ENCODE measurements at places on chromosomes 1 and 21. TPM values are rescaled to one million over a fixed set of nuclear protein-coding genes. Genes with fewer than 3 reads are reported as not detected.

GRCh38 chr1:29975036-29975694 lies 738.8 kb downstream of the PTPRU start:
- no peaks in the 10 kb centered on the region for H3K36me3 ChIP-seq
- H3K4me1 ChIP-seq: peaks cover 5% of the 10 kb centered on the region
- H3K4me3 ChIP-seq: no peak overlapping the region
- no peak for DNase-seq

DNA sequence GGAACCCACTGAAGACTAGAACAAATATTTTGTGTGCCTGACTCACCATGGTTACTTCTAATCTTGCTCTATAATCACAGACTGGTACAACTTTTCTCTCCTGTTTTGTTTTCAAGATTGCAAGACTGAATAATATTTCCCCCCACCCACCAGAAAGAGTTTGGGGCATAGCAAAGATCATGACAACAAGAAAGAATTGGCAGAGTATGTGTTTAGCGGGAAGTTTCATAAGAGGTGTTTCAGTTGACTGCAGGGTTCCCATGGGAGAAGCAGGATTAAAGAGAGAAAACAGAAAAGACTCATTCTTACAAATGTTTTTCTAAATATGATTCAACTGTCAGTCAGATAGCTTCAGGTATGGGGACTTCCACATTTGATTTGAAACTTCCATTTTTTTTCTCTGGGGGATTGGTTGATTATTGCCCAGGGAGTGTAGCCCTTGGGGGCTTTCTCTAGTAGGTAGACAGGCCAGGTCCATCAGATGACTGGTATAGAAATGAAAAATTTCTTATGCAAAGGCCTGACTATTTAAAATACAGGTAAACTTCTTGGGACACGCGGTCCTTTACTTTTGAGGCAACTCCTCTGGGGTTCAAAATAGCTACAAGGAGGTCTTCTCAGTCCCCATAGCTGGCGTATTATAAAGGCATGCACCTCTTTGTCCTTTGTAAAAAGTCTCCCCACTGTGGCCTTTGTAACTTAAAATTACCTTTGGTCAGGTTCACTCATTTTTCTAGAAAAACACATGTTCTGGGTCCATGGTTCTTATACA lies 13.9 kb downstream of the OR14I1 start:
- H3K27me3 ChIP-seq: peaks cover 3% of the 10 kb centered on the region
- H3K27ac ChIP-seq: no peak overlapping the region
- no peaks in the 10 kb centered on the region for H3K36me3 ChIP-seq
- no peak overlapping the region for H3K4me3 ChIP-seq
- no peak for DNase-seq
- peaks cover 4% of the 10 kb centered on the region for H3K4me1 ChIP-seq

DNA sequence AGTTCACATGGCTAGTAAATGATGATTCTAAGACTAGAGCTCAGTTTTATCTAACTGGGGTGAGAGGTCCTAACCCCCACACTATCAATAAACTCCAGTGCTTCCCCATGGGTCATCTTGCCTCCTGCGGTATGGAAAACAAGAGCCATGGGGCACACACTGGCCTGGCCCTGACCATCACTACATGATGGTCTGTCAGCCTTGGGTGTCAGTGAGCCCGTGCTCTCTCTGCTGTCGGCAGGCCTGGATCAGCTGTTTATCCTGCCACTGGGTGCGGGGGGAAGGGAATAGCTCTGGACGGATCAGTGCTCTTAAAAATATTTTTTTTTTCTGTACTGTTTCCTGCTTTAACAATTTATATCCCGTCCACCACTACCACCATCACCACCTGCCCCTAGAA lies 255.0 kb upstream of the ADGRL2 start:
- no peaks in the 10 kb centered on the region for H3K36me3 ChIP-seq
- H3K4me3 ChIP-seq: no peak overlapping the region
- no peak overlapping the region for H3K27ac ChIP-seq
- no peak for DNase-seq

DNA sequence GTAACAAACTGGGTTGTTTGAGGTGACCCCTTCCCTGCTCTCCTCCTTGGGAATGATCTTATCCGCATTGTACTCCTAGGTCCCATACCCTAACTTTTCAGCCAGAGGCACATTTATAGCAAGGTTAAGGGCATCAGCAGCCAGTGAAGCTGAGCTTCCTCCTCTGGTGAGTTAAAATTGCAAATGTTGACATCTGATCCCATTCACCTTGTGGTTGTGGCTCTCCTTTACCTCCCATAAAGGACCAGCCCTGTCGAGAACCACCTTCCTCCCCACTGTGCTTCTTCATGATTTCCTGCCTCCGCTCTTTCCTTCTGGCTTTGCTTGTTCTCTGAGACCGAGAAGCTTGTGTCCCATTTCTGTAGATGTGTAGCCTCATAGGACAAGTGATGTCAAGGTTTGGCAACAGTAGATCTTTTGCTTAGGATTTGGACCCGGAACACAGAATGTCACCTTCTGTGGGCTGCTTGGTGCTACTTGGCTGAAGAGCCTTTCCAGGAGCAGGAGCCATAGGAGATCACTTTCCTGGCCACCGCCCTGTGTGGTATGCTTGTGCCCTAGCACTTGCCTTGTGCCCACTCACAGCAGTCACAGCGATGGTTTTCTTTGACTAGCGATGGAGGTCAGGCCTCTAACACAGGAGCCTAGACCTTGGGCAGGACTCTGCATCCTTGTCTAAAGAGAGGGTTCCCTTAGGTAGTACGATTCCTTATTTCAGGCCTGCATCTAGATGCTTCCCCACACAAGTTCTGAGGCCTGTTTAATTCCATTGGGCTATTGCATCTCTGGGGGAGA lies 18.8 kb downstream of the SZRD1 start:
- DNase-seq: no peak
- H3K36me3 ChIP-seq: peaks cover 28% of the 10 kb centered on the region
- H3K4me1 ChIP-seq: peaks cover 47% of the 10 kb centered on the region
- H3K27ac ChIP-seq: peak overlapping the region; percentile 35
- H3K4me3 ChIP-seq: no peak overlapping the region
- H3K27me3 ChIP-seq: no peaks in the 10 kb centered on the region

- no peaks in the 10 kb centered on the region for H3K36me3 ChIP-seq
- H3K4me3 ChIP-seq: no peak overlapping the region
- no peaks in the 10 kb centered on the region for H3K4me1 ChIP-seq
These were observed 380.8 kb downstream of the HHIPL2 start for GRCh38 chr1:222167111-222167510.

Gene OR14A16
- not detected for total RNA-seq

Gene WARS2
- 20.1 TPM for total RNA-seq

Gene GIPC2
- 0.09 TPM for total RNA-seq

DNA sequence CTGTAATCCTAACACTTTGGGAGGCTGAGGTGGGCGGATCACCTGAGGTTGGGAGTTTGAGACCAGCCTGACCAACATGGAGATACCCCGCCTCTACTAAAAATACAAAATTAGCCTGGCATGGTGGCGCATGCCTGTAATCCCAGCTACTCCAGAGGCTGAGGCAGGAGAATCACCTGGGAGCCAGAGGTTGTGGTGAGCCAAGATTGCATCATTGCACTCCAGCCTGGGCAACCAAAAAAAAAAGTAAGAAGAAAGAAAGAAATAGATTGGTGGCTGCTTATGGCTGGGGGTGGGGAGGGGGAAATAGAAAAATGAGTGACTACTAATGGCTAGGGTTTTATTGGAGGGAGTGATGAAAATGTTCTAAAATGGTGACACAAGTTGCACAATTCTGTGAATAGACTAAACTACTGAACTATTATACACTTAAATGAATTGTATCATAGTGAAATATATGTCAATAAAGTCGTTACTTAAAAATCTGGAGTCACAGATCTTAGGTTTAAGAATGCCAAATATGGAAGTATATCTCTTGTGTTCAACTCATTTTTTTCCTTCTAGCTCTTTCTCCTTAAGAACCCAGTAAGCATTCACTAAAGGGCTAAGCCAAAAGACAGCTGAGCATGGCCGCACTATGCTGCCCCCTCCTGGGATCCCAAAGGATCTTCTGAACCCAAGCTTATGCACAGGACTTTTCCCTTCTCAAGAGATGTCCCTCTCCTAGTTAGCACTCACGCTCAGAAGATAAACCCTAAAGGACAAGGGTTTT lies 3.2 kb upstream of the NPL start:
- H3K4me1 ChIP-seq: peaks cover 14% of the 10 kb centered on the region
- peak; percentile 22 for DNase-seq
- no peaks in the 10 kb centered on the region for H3K36me3 ChIP-seq
- H3K4me3 ChIP-seq: no peak overlapping the region
- no peak overlapping the region for H3K27ac ChIP-seq

- DNase-seq: peak; percentile 29
- H3K36me3 ChIP-seq: no peaks in the 10 kb centered on the region
These were observed 286.3 kb upstream of the SGIP1 start for GRCh38 chr1:66247415-66248208.

Gene S100A13
- total RNA-seq: 4.0 TPM

GRCh38 chr1:33578557-33579448 lies 106.4 kb downstream of the ZSCAN20 start:
- no peaks in the 10 kb centered on the region for H3K4me1 ChIP-seq
- H3K36me3 ChIP-seq: no peaks in the 10 kb centered on the region

DNA sequence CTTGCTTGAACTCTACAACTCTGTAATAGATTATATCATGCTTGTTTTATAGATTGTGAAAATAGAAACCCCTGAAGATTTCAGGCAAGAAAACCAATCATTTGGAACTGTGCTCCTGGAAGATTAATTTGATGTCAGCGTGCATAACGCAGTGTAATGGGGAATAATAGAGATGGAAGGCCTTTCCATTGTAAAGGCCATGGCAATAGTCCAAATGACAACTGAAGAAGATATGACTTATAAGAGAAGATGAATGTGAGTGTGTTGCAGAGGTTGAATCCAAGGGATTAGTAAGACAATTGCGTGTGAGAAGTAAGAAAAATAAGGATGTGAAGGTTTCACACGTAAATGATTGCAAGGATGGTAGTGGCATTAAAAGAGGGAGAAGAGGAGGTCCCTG lies 285.0 kb downstream of the DUSP10 start:
- H3K36me3 ChIP-seq: no peaks in the 10 kb centered on the region
- no peak for DNase-seq
- H3K27ac ChIP-seq: no peak overlapping the region
- peaks cover 31% of the 10 kb centered on the region for H3K27me3 ChIP-seq
- no peak overlapping the region for H3K4me3 ChIP-seq
- H3K4me1 ChIP-seq: no peaks in the 10 kb centered on the region

GRCh38 chr1:50968821-50969610 lies 1.0 kb upstream of the CDKN2C start:
- H3K27ac ChIP-seq: peak overlapping the region; percentile 96
- H3K4me1 ChIP-seq: peaks cover 23% of the 10 kb centered on the region
- peak overlapping the region; percentile 95 for H3K4me3 ChIP-seq
- peaks cover 17% of the 10 kb centered on the region for H3K27me3 ChIP-seq

DNA sequence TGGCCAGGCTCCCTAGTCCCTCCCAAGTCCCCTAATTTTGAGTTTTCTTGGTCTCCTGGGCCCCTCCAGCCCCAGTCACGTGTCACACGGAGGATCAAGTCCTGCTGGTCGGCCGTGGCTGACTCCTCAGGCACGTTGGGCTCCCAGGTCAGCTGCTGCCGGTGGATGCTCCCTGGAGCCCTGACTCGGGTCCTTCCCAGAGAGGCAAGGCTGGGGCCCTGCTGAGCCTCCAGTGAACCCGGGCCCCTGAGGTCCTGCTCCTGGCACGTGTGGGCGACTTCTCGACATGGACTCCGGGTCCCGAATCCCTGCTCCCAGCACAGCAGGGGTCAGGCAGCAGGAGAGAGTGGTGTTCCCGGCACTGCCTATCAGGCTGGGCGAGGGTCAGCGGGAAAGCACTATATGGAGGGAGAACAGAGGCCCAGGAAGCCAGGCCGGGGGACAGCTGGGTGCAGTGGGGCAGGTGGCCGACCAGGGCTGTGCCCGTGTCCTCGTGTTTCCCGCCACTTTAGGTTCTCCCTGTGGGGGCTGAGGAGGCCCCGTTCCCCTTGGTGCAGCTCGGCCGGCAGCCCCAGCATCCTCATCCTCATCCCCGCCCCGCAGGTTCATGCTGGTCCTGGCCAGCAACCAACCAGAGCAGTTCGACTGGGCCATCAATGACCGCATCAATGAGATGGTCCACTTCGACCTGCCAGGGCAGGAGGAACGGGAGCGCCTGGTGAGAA lies 13.2 kb downstream of the TMEM240 start:
- DNase-seq: no peak
- H3K36me3 ChIP-seq: peaks cover 52% of the 10 kb centered on the region
- H3K4me3 ChIP-seq: no peak overlapping the region
- H3K27ac ChIP-seq: no peak overlapping the region
- no peaks in the 10 kb centered on the region for H3K4me1 ChIP-seq
- H3K27me3 ChIP-seq: no peaks in the 10 kb centered on the region

DNA sequence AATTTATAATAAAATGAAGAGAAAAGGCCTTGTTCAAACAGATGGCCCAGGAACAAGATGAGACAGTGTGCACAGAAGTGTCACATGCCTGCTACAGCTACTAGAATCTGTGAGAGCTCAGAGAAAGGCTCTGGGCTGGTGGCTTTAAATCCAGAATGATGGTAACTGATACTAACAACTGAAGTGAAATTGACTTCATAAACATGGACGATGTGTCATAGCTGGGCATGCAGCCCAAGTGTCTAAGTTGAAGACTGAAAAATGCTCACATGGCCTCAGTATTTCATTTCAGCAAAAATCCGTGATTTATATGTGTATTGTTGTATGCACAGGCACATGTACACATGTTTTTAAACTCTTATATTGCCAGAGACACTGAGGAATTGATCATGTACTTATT lies 208.3 kb upstream of the RUNX1 start:
- no peak overlapping the region for H3K4me3 ChIP-seq
- DNase-seq: no peak
- no peaks in the 10 kb centered on the region for H3K36me3 ChIP-seq
- H3K27ac ChIP-seq: no peak overlapping the region
- H3K4me1 ChIP-seq: peaks cover 18% of the 10 kb centered on the region
- H3K27me3 ChIP-seq: no peaks in the 10 kb centered on the region

GRCh38 chr1:217478450-217478849 lies 152.4 kb downstream of the GPATCH2 start:
- peaks cover 24% of the 10 kb centered on the region for H3K4me1 ChIP-seq
- H3K27ac ChIP-seq: no peak overlapping the region
- peaks cover 31% of the 10 kb centered on the region for H3K36me3 ChIP-seq
- no peaks in the 10 kb centered on the region for H3K27me3 ChIP-seq

- DNase-seq: no peak
- peaks cover 1% of the 10 kb centered on the region for H3K36me3 ChIP-seq
- H3K27me3 ChIP-seq: no peaks in the 10 kb centered on the region
- H3K4me1 ChIP-seq: peaks cover 76% of the 10 kb centered on the region
- H3K4me3 ChIP-seq: no peak overlapping the region
- peak overlapping the region; percentile 95 for H3K27ac ChIP-seq
These were observed 10.0 kb upstream of the MACF1 start for GRCh38 chr1:39194398-39195051.

DNA sequence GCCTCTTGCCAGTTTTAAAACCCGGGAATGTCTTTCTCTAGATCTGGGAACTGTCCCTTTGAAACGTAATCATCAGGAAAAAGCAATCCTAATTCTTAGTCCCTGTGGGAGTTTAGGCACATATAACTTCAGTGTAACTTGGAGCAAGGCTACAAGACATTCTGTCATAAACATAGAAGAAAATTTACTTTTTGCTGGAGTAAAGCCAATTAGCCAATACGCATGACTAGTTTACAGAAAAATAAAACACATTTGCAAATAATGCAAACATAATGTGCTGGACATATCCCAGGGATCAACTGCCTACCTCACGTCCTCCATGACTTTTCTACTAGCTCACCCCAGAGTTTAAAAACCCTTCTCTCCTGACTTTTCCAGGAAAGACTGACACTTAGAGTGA lies 970.6 kb downstream of the MRPL39 start:
- no peak overlapping the region for H3K4me3 ChIP-seq
- H3K27me3 ChIP-seq: no peaks in the 10 kb centered on the region
- no peaks in the 10 kb centered on the region for H3K4me1 ChIP-seq

GRCh38 chr1:169588785-169589485 lies 2.7 kb upstream of the F5 start:
- H3K27me3 ChIP-seq: no peaks in the 10 kb centered on the region
- H3K4me3 ChIP-seq: peak overlapping the region; percentile 1
- H3K27ac ChIP-seq: peak overlapping the region; percentile 48
- no peak for DNase-seq
- H3K36me3 ChIP-seq: no peaks in the 10 kb centered on the region
- H3K4me1 ChIP-seq: peaks cover 62% of the 10 kb centered on the region

Data from activated T-helper 2 cell treated with anti-CD3 and anti-CD28 coated beads, Interferon-gamma antibody, Interleukin-2, Interleukin-4, amounts not matched to agents 10 μg/mL and 5 μg/mL and 100 μg/mL, durations not matched to agents 14 hours and 24 hours and 36 hours (primary cell).